Omental fat pad (tissue), 4 donors: ENCODE measurements at places on chromosomes 1 and 21.

- DNase-seq, result no peak
These were observed 28.4 kb downstream of the URB1 start for GRCh38 chr21:32364387-32364786.

DNA sequence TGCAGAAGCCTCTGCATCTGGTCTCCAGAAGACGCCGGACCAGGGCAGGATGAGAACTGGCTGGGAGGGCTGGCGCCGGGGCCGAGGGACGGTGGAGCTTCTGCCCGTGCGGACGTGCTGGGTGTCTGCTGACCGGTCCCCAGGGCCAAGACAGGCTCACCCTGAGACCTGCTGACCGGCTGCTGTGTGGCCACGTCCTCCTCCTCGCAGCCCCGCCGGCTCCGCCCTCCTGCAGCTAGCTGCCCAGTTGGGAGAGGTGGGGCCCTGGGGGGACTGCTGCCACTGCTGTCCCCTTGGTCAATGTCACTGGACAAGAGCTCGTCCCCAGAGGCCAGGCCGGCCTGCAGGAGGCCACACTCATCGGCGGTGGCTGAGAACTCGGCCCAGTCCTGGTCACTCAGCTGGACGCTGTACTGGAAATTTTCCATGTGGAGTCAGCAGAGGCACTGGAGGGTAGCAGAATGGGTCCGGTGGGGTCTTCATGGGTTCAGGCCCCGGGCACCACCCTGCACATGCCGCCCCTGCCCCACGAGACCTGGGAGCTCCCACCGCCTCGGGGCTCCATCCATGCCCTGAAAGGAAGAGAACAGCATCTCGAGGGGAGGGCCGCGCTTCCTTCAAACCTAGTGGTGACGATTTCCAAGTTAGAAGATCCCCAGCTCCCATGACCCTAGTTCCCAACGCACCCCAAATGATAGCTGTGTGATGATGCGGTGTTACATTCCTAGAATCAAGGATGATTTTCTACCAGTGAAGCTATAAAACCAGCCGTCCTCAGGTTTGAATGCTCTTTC lies 1.1 kb downstream of the PERM1 start:
- no peak for DNase-seq

DNA sequence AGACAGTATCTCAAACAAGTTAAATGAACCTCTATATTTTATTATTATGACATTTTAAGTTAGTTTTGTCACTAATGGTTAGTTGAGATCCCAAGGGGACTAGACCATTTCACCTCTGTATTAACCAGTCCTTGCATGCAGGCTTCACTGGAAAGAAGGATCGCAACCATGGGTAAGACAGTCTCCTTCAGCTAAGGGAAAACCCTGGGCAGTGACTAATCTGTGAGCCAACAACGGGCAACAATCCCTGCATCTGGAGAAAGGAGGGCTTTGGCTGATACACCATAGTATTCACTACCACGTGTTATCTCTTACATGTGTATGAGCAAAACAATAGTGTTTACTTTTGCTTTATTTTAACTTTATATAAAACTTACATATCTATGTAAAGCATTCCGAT lies 708.8 kb upstream of the CHRM3 start:
- DNase-seq, result no peak

GRCh38 chr1:89037186-89037585 lies 14.5 kb upstream of the GBP3 start:
- no peak for DNase-seq

DNA sequence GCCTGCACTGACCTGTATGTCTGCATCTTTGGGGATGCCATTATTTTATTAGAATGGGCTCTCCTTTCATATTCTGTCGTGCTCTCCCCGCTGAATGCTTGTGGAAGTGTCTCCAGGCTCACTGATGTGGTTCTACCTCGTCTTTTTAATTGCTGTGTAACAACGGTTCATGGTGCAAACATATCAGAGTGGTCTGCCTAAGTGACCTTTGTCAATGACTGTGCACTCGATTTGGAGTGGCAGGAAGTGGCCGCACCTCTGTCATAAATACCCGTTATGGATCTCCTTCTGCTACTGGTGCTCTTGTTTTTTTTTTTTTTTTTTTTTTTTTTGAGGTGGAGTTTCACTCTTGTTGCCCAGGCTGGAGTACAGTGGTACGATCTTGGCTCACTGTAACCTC lies 38.3 kb downstream of the SPSB1 start:
- DNase-seq, result no peak

DNA sequence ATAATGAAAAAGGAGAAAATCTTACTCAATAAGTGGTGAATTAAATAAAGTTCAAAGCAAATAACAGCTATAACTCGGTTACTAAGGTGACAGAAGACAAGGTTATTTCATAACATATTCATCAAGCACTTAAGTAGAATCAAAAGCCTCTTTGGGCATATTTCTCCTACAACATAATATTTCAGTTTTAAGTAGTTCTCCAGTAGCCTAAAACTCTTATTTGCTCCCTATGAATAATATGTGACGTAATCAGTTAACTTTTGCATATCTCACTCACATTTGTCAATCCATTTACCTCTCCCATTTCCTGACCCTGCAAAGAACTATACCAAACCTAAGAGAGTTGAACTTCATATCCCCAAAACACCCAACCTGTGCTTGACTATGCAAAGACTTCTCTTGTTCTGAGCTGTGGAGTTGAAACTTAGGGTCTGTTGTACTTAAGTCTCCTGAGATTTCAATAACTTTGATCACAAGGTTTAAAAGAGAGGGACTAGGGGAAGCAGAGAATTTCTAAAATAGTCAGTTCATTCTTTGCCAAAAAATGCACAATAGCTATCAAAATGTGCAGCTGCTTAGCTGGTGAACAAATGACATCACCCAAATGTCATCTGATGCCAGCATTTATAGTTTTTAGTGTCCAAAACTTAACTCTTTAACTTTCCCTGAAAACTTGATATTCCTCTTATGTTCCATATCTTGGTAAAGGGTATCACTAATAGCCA lies 37.2 kb downstream of the TTLL7 start:
- no peak for DNase-seq

DNA sequence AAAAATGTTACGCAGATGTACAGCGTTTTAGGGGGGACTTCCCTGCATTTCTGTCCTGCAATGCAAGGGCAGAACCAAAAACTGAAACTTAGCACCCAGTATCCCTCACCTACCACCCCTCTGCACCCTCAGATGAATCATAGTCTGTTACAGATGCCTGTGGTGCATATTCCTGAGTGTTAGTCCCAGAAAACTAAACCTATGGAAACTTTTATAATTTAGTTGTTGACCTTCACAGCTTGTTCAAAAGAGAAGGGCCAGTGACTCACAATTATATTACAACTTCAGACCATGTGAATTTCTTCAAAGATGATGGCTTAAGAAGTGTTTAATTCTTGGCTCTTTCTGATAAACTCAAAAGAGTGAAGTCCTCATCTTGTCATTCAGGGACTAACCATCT lies 5.8 kb downstream of the PTGER3 start:
- no peak for DNase-seq

GRCh38 chr1:43285269-43285990 lies at the start of gene C1orf210:
C1orf210 (minus strand) TSS chr1:43285581; CDS start chr1:43283270, 2,311 bp downstream.
- DNase-seq, result no peak

- DNase-seq, result no peak
These were observed 430 bp downstream of the WASF2 start for GRCh38 chr1:27489501-27489972.

DNA sequence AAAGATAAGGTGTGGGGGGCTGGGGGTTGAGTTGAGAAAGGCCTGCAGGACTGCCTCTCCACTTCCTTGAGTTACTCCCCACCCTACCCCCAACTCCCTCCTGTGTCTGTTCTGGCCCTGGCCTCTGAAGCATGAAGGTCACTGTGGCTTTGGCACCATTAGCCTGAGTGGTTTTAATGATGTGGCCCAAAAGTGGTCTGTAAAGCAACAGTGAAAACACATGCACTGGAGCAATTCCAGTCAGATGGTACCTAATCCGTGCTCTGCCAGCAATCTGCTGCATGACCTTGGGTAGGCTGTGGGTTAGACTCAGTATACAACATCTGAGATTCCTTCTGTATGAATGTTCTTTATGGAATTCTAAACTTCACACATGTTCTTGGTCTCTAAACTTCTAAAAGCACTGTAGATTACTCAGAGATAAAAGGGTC lies 86.5 kb upstream of the ATP1A1 start:
- no peak for DNase-seq

GRCh38 chr1:198936371-198937083 lies 297.7 kb downstream of the PTPRC start:
- DNase-seq, result no peak

DNA sequence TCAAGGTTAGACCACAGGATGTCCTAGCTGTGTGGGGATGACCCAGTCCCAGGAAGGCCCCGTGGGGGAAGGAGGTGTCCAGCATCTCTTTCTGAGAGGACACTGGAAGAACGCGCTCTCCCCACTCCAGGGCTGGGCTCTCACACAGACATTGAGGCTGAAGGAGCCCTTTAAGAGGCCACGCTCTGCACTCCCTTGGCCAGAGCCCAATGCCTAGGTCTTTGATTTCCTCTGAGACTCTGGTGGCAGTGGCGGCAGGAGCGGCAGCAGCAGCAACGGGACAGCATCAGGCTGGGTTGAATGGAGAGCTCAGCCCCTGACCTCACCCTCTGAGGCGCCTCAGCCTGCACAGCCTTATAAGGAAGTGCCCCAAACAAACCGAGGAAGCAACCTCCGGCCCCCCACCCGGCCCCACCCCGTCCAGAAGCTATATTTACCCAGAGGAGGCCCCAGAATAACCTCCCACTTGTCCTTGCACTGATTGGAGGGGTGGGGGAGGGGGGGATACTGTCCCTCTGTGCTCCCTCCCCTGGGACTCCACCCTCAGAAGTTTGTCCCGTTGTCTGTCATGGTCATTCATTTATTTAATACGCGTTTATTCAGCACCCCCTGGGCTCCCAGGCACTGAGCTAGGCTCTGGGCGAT lies 12.3 kb downstream of the NES start:
- no peak for DNase-seq

DNA sequence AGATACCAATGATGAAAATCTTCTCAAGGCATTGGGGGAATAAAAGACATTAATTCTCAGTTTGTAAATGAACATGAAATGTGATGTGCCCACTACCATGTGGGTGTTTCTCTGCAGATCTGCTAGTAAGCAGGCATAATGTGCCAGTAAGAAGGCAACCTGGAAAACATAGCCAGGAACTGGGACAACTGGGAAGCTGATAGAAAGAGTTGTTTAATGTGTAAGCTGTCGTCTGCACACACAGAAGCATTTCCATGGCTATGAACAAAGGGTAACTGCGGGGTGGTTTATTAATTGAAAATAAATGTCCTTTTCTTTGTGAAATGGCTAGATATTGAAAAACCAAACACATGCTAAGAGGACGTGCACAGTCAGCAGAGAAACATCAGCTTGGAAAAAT lies 52.0 kb downstream of the ZC3H11B start:
- DNase-seq, result no peak

DNA sequence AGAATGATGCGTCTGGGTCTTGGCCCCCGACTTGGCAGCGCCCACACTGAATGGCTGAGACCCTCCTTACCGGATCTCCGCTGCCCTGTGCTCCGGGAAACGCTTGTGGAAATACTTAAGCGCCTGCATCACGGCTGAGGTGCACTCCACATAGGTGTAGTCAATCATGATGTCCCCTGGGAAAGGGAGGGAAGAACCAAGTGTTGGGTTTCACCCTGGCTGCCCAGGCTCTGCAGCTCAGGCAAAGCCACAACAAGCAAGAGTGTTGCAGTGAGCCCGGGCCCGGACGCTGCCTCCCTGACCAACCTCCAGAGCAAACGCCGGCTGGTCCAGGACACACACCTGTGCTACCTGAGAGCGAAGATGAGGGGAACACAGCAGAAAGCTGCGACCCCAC lies 21.5 kb upstream of the SPATC1L start:
- DNase-seq, result no peak

DNA sequence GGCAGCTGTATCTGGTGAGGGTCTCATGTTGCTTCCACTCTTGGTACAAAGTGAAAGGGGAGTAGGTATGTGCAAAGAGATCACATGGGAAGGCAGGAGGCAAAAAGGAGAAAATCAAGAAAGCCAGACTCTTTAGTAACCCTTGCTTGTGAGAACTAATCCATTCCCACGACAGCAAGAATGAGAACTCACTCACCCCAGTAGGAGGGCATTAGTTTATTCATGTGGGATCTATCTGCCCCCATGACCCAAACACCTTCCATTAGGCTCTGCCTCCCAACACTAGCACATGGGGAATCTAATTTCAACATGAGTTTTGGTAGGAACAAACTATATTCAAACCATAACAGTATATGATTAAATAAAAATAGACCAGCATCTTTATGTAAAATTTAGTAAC lies 57.6 kb downstream of the ZNHIT6 start:
- no peak for DNase-seq

- DNase-seq, result no peak
These were observed 208.7 kb downstream of the PTPRU start for GRCh38 chr1:29444782-29445729.

DNA sequence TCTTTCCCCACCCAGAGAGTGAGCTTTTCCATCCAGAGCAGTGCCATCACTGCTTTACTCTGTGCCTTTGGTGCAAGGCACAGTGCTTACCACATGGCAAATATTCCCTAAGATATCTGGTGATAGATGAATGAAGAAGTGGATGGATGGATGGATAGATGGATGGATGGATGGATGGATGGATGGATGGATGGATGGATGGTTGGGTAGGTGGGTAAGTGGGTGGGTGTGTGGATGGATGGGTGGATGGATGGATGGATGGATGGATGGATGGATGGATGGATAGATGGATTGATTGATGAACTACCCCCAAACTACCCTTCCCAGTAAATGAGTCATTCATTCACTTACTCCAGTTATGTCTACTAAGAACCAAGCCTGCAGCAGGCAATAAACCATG lies 42.9 kb upstream of the SLC44A3 start:
- no peak for DNase-seq

- DNase-seq, result no peak
These were observed 23.1 kb upstream of the ROR1 start for GRCh38 chr1:63750721-63751120.

GRCh38 chr1:46043458-46044017 lies 88.9 kb downstream of the PIK3R3 start:
- DNase-seq, result no peak

- DNase-seq, result no peak
These were observed 386.6 kb upstream of the NFIA start for GRCh38 chr1:60695716-60696171.

DNA sequence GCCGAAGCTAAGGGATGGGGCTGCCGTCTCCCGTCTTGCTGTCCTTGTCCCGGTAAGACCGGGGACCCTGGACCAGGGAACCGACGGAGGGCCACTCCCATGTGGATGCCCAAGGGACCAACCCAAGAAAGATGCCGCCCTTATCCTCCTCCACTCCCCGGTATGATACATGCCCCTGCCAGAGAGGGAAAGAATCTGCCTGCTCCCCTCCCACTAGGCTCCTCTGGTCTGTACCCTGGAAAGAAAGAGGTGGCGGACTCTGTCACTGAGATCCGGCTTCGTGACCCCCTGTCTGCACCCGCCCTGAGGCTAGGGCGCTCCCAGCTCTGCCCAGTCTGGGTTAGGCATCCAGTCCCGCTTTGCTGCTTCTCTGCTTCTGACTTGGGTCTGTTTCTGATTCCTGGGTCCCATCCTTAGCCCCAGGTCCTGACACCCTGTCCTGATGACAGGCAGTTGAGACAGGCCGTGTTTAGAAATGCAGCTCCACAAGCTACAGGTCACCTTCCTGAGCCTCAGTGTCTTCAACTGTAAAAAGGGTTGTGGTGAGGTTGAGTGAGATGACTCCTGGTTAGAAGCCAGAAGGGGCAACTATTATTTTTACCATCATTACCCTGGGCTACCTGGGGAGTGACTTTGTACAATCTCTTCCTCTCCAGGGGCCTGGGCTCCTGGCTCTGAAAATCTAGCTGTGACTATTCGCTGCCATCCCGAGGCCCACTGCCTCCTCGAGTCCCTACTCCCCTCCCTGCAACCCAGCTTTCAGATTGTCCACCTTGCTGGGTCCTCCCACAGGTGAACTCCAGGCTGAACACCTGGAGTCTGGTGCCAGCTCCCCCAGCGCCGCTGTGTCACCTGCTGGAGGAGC lies 3.7 kb downstream of the MATN1 start:
- no peak for DNase-seq
